ENCODE measurements at places on chromosomes 1 and 21. TPM values are rescaled to one million over a fixed set of nuclear protein-coding genes. Genes with fewer than 3 reads are reported as not detected.

FCRL2 gene
- polyA plus RNA-seq, result not detected

ZNF593OS gene
- polyA plus RNA-seq, result not detected

GRCh38 chr1:187445066-187445465 lies 616.3 kb downstream of the PLA2G4A start:
- DNase-seq, result no peak

GRCh38 chr1:228004331-228004855 lies 2.4 kb upstream of the WNT3A start:
- DNase-seq, result no peak

DNA sequence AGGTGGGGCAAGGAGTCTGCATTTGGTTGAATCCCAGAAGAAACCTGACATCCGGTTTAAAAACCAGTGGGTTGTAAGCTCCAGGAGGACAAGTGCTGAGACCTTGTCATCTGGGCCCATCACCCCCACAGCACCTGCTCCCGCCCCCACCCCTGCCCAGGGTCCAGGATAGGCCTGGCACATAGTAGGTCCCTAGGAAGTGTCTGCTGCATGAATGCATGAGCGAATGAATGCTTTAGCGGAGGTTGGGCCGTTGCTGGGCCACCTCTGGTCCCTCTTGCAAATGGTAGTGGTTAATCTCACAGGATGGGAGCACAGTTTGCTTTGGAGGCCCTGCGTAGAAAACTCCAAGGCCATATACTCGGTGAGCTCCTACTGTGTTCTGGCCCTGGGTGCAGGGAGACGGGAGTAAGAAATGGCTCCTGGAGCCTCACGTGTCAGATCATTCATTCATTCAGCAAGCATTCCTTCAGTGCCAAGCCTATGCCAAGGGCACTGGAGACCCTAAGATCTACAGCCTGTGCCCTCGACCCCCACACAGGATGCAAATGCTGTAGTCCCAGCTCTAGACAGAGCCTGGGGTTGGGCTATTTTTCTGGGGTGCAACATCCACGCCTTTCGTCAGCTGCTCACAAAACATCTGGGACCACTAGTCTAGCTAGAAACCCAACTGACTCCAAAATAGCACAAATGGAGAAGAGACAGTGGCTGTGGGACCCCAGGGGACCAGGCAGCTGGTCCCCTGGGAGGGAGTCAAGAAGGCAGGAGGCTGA lies 28.9 kb downstream of the EPHA2 start:
- no peak for DNase-seq

Data from brain (organoid and tissue), 16 donors.